ENCODE measurements at places on chromosomes 5 and 9.

- H3K4me1 ChIP-seq: no peaks in the 10 kb centered on the region
- no peak overlapping the region for H3K27ac ChIP-seq
- no peaks in the 10 kb centered on the region for H3K27me3 ChIP-seq
- no peaks in the 10 kb centered on the region for H3K36me3 ChIP-seq
- no peak for DNase-seq
These were observed 700.3 kb downstream of the DNAH5 start for GRCh38 chr5:13244151-13244550.

- no peaks in the 10 kb centered on the region for H3K36me3 ChIP-seq
- H3K4me3 ChIP-seq: no peak overlapping the region
- no peak for DNase-seq
- H3K27ac ChIP-seq: no peak overlapping the region
- no peaks in the 10 kb centered on the region for H3K4me1 ChIP-seq
- H3K27me3 ChIP-seq: no peaks in the 10 kb centered on the region
These were observed 31.2 kb downstream of the PHAX start for GRCh38 chr5:126631920-126632319.

DNA sequence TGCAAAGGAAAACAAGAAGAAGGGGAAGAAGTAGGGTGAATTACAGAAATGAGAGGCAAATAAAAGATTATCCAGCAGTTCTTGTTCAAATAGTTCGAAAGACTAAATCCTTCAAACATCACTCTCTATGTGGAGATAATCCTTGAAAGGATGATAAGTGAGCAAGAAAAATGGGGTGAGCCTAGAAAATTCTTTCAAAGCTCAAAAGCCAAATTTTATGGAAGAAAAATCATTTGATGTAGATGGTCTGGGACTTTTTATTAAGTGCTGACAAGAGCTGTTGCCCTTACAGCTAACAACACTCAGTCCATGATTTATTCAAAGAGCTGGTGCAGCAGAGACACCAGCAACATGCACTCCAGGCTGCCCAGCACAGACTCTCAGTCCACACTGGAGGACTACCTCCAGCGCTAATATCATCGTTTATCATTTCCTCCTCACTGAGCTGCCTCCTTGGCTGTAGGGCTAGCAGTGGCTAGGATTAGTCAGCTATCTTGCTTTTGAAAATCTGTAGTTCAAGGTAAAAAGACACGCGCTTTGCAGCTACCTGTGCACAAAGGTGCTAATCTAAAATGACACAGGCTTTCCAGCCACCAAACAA is 264.8 kb upstream of the KIF2A start:
- no peak overlapping the region for H3K4me3 ChIP-seq
- no peak overlapping the region for H3K27ac ChIP-seq
- no peaks in the 10 kb centered on the region for H3K27me3 ChIP-seq
- no peak for DNase-seq
- no peaks in the 10 kb centered on the region for H3K4me1 ChIP-seq

- no peak for DNase-seq
- H3K27me3 ChIP-seq: no peaks in the 10 kb centered on the region
- H3K27ac ChIP-seq: no peak overlapping the region
- H3K4me3 ChIP-seq: no peak overlapping the region
These were observed 2.6 kb downstream of the HDAC3 start for GRCh38 chr5:141633871-141634561.

DNA sequence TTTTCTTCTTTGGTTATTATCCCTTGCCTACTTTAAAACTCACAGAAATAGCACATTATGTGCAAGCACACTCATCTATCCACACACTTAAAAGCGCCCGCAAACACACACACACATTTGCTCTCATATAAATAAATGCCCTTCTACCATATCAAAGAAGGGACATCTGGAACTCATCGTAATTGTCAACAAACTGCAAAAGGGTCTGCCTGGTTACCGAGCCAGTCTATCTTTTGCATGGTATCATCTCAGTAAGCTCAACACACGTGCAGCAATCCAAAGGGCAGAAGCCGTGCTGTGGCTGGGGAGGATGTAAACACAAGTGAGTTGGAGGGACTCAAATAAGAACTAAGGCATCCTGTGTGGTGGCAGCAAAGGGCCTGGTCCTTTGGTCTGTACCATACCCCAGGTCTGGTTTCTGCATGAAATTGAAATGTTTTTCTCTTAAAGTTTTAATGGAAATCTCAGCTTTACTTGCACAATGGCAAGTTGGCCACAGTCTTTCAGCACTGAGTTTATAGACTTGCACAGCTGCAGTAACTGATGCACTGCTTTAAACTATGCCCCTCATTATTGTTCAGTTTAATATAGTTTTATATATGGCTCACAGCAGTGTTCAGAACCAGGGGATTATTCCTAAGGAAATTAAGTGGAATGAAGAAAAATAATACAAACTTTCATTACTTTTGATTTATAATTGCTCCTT is 331.0 kb downstream of the ADAMTS6 start:
- no peaks in the 10 kb centered on the region for H3K4me1 ChIP-seq
- H3K27ac ChIP-seq: no peak overlapping the region
- H3K36me3 ChIP-seq: no peaks in the 10 kb centered on the region
- no peak overlapping the region for H3K4me3 ChIP-seq
- DNase-seq: no peak

DNA sequence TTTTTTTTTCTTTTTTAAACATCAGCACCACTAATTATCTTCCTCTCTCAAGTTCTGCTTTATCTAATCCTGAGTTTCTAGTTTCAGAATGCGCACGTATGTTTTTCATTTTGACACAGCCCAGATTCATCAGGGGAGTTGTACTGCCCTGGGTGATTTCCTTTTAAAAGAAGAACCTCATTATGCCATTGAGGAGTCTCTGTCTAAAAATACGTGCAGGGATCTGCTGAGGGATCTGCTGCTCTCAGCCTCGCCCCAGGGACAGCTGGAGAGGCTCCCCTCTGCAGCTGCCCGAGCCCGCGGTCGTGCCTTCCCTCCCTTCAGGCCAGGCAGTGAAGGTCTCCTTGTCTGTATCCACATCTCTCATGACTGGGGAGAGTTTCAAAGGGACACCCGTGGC is 273.1 kb downstream of the ARHGEF28 start:
- no peaks in the 10 kb centered on the region for H3K4me1 ChIP-seq
- no peak for DNase-seq
- H3K27ac ChIP-seq: no peak overlapping the region
- no peaks in the 10 kb centered on the region for H3K36me3 ChIP-seq
- peaks cover 11% of the 10 kb centered on the region for H3K27me3 ChIP-seq

DNA sequence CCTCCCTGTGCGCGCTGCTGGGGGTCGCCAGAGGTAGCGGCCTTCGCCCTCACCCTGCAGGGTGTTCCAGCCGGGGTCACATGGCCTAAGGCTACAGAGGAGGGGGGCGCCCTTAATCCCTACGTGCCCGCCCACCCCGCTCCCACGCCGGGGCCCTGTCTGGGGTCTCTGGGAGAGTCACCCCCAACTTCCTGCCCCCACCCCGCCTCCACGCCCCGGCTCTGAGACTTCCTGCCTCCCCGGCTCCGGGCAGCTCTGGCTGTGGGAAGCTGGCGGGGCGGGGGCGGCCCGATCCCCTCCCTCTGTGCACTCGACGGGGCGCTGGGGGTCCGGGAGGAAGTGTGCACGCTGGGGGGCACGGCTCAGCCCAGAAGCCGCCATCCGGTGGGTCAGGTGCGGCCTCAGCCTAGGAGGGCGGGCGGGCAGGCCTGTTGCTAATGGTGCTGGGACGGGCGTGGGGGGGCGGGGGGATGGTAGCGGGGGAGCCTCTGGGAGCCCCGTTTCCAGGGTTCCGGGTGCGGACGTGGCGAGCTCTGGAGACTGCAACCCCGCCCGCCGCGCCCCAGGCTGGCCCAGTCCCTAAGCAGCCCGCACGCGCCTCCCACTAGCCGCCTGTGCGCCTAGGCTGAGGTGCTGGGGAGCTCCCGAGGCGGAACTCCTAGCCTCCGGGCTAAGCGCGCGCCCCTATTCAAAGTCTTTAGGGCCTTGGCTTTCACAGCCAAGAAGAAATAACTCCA is 61.6 kb downstream of the CXXC5 start:
- H3K4me1 ChIP-seq: peaks cover 13% of the 10 kb centered on the region
- no peaks in the 10 kb centered on the region for H3K27me3 ChIP-seq
- no peaks in the 10 kb centered on the region for H3K36me3 ChIP-seq
- DNase-seq: peak; percentile 20
- peak overlapping the region; percentile 64 for H3K4me3 ChIP-seq

DNA sequence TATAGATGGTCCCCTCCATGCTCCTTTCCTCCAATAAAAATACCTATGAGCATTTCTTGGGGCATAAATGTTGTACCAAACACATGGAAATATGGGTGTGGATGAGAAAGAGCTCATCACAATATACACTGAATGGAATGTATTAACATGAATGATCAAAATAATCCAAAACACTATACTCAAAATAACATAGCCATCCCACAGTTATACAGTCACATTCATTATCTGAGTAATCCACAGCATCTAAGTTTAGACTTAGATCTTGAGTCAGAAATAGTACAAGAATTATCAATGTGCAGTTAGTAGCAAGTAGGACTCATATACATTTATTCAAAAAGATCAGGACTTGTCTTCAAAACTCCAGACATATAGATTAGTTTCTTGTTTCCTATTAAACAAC is 175.2 kb upstream of the NREP start:
- no peaks in the 10 kb centered on the region for H3K36me3 ChIP-seq
- H3K27ac ChIP-seq: no peak overlapping the region
- no peaks in the 10 kb centered on the region for H3K4me1 ChIP-seq
- DNase-seq: no peak

DNA sequence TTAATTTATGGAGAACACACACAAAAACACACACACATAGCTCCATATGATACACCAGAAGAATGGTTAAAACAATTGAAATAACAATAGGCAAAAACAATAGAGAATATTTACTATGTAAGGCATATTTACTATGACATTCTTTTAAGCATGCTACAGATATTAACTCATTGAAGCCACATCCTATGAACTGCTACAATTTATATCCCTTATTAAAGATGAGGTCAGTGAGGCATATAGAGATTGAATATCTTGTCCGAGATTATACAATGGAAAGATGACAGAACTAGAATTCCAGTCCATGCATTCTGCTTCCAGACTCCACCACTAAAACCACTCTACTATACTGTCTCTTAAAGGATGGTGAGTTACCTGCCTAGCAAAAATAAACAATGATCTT is 60.7 kb downstream of the ADAMTS12 start:
- no peak overlapping the region for H3K27ac ChIP-seq
- H3K4me3 ChIP-seq: no peak overlapping the region
- H3K27me3 ChIP-seq: no peaks in the 10 kb centered on the region

- DNase-seq: no peak
- no peaks in the 10 kb centered on the region for H3K36me3 ChIP-seq
- peaks cover 14% of the 10 kb centered on the region for H3K27me3 ChIP-seq
- peak overlapping the region; percentile 82 for H3K27ac ChIP-seq
- peaks cover 12% of the 10 kb centered on the region for H3K4me1 ChIP-seq
These were observed 2.4 kb upstream of the FAM78A start for GRCh38 chr9:131278702-131279111.

DNA sequence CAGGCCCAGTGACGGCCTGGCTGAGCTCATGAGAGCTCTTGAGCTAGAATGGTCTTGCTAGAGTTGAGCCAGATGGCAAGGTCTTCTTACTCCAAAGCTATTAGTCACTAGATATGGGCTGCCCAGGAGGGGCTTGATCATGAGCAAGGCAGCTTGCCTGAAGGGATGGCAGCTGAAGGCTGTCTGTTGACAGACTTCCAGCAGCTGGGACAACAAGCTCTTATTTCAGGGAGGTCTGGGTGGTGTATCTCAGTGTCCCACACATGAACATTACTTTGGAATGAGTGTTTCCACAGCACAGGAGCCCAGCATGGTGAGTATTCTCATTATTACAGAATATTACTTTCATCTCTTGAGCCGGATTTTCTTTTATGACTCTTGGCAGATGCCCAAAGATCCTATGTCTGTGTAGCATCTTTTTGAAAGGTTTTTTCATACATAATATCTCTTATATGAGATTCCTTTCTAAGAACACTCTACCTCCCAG is 414.1 kb downstream of the ARHGEF28 start:
- H3K27ac ChIP-seq: no peak overlapping the region
- H3K36me3 ChIP-seq: no peaks in the 10 kb centered on the region
- no peaks in the 10 kb centered on the region for H3K4me1 ChIP-seq
- peaks cover 3% of the 10 kb centered on the region for H3K27me3 ChIP-seq
- no peak overlapping the region for H3K4me3 ChIP-seq

DNA sequence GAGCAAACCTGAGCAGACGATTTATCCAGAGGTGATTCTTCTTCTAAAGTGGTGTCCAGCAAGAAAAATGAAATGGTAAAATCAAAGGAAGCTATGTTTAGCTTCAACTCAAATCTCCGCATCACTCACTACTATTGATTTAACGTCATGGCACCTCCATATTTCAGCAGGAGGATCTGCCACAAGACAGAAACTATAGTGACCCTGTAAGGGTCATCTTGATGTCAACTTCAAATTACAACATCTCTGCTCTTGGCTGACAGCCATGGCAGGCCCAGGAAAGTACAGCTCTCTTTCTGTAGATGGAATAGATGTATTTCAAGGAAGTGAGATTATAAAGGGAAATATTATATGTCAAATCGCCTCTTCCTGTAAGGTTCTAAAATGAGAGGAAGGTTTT is 10.1 kb upstream of the EFNA5 start:
- no peak overlapping the region for H3K4me3 ChIP-seq
- no peaks in the 10 kb centered on the region for H3K4me1 ChIP-seq
- DNase-seq: no peak
- no peaks in the 10 kb centered on the region for H3K36me3 ChIP-seq
- no peak overlapping the region for H3K27ac ChIP-seq
- no peaks in the 10 kb centered on the region for H3K27me3 ChIP-seq

DNA sequence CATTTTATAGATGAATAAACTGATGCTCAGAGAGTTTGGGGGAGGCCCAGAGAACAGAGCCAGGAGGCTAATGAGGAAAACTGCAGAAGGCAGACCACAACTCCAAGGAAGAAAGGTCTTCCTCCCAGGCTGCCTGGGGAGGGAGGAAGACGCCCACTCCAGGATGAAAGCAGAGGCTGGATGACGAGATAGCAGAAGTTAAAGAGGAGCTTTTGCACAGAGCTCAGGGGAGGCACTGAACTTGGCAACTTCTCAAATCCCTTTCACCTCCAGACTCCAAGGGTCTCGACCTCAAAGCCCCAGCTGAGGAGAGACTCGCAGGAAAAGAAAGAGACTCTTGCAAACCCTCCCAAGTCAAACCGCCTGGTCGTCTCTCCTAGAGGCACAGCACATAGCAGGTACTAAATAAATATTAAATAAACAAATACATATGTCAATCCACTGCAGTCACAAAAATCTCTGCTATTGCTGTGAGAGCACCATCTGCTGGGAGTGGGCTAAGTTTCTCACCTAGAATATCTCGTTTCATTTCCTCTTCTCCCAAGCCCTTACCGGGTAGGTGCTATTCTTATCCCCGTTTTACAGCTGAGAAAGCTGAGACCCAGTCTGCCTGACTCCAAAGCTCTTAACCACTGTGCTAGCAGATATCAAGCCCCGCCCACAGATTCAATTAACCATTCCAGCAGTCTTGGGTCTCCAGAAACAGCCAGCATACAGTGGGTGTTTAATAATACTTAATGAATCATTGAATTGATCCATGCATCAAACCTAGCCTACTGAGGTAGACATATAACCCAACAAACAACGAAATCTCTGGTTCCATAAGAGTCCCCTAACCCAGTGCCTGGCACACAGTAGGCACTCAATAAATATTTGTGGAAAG is 97.8 kb upstream of the HAND1 start:
- no peaks in the 10 kb centered on the region for H3K4me1 ChIP-seq
- peaks cover 24% of the 10 kb centered on the region for H3K27me3 ChIP-seq
- H3K27ac ChIP-seq: no peak overlapping the region
- DNase-seq: no peak

Measured in T-cell (primary cell).